ENCODE measurements at places on chromosomes 7 and 10. TPM values are rescaled to one million over a fixed set of nuclear protein-coding genes. Genes with fewer than 3 reads are reported as not detected.

DNA sequence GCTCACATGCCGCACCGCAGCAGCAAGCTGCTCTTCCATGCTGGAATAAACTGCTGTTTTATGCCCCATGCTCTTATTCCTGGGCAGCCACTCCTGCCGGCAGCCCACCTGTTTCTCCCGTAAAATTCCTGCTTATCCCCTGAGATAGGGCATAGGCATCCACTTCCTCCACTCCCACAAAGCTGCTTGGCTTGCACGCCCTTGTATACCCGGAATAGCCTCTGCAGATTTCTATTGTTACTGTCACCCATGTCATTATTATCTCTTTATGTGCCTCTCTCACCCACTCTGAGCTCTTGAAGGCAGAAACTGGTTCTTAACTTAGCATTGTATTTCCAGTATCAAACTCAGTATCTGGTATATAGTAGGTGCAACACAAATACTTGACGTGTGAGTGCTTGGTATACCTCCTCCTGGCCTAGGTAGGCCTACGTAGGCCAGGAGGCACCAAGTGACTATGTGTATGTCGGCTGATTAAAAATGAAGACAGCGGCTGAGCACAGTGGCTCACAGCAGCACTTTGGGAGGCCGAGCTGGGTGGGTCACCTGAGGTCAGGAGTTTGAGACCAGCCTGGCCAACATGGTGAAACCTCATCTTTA lies 193.4 kb downstream of the CCDC3 start:
- no peak overlapping the region for H3K4me3 ChIP-seq
- no peak for ATAC-seq
- peak overlapping the region; percentile 22 for H3K27ac ChIP-seq
- H3K4me1 ChIP-seq = peaks cover 6% of the 10 kb centered on the region

GRCh38 chr10:94075506-94075905 lies 81.8 kb downstream of the PLCE1 start:
- no peak for ATAC-seq
- H3K4me3 ChIP-seq = no peak overlapping the region
- H3K36me3 ChIP-seq = no peaks in the 10 kb centered on the region
- H3K4me1 ChIP-seq = no peaks in the 10 kb centered on the region

GRCh38 chr10:114389426-114389825 lies 14.9 kb downstream of the AFAP1L2 start:
- H3K4me1 ChIP-seq = peaks cover 7% of the 10 kb centered on the region
- ATAC-seq = no peak
- H3K27me3 ChIP-seq = peaks cover 25% of the 10 kb centered on the region
- H3K36me3 ChIP-seq = no peaks in the 10 kb centered on the region
- no peak overlapping the region for H3K27ac ChIP-seq

The NOS3 gene
- total RNA-seq = 12.1 TPM

- no peak overlapping the region for H3K4me3 ChIP-seq
- H3K36me3 ChIP-seq = peaks cover 14% of the 10 kb centered on the region
- ATAC-seq = no peak
- H3K27ac ChIP-seq = no peak overlapping the region
- H3K4me1 ChIP-seq = peaks cover 13% of the 10 kb centered on the region
Observed at GRCh38 chr7:157001920-157002818, 8.3 kb downstream of the MNX1 start.

GRCh38 chr10:59279476-59279875 lies 82.9 kb downstream of the FAM13C start:
- no peak overlapping the region for H3K4me3 ChIP-seq
- no peak for ATAC-seq
- H3K27ac ChIP-seq = no peak overlapping the region
- H3K4me1 ChIP-seq = no peaks in the 10 kb centered on the region
- H3K36me3 ChIP-seq = no peaks in the 10 kb centered on the region

The CAPZA2 gene
- 108 TPM for total RNA-seq

The CYP51A1 gene
- 40.3 TPM for total RNA-seq

GRCh38 chr7:150947761-150948651 lies 30.1 kb downstream of the KCNH2 start:
- H3K4me3 ChIP-seq = no peak overlapping the region
- no peak overlapping the region for H3K27ac ChIP-seq
- H3K27me3 ChIP-seq = no peaks in the 10 kb centered on the region
- no peaks in the 10 kb centered on the region for H3K36me3 ChIP-seq
- H3K4me1 ChIP-seq = no peaks in the 10 kb centered on the region
- no peak for ATAC-seq

GRCh38 chr7:128266883-128267594 lies 26.0 kb downstream of the LEP start:
- no peaks in the 10 kb centered on the region for H3K4me1 ChIP-seq
- H3K27me3 ChIP-seq = peaks cover 29% of the 10 kb centered on the region
- no peak overlapping the region for H3K27ac ChIP-seq
- ATAC-seq = no peak

- no peaks in the 10 kb centered on the region for H3K36me3 ChIP-seq
- peaks cover 13% of the 10 kb centered on the region for H3K27me3 ChIP-seq
- no peaks in the 10 kb centered on the region for H3K4me1 ChIP-seq
- ATAC-seq = no peak
- no peak overlapping the region for H3K27ac ChIP-seq
Observed at GRCh38 chr7:30935569-30935877, 23.9 kb downstream of the AQP1 start.

DNA sequence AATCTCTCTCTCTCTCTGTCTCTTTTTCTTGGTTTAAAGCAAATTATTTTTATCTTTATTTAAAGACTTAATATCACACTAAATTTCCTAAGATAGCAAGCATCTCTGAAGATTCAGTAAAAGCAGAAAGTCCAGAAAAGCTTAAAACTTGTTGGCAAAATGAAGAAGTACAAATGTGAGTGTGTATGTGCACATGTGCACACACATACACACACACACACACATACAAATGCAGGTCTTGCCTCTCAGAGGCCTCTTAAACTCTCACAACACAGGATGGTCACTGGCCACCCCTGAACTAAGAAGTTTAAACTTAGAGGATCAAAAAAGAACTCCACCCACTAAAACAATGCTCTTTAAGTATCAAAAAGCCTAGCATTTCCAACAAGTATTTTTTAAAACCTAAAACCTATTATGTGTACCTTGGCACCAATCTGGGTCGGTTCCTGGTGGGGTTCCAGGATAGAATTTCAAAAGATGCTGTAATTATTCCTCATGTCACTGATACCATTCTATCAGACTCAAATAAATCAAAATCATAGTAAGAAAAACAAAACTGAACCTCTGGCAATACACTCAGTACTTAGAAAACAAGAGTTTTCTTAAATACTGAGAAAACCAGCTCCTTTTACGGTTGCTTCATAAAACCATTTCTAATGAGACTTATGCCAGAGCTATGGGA lies 55.0 kb downstream of the SORBS1 start:
- no peak for ATAC-seq
- H3K4me1 ChIP-seq = no peaks in the 10 kb centered on the region
- no peak overlapping the region for H3K27ac ChIP-seq
- H3K4me3 ChIP-seq = no peak overlapping the region
- peaks cover 3% of the 10 kb centered on the region for H3K27me3 ChIP-seq

The GPER1 gene
- 1.1 TPM for total RNA-seq

The PTPN20 gene
- total RNA-seq = 0.22 TPM

- H3K36me3 ChIP-seq = peaks cover 20% of the 10 kb centered on the region
- peaks cover 10% of the 10 kb centered on the region for H3K4me1 ChIP-seq
- no peaks in the 10 kb centered on the region for H3K27me3 ChIP-seq
- peak overlapping the region; percentile 52 for H3K4me3 ChIP-seq
- peak; percentile 61 for ATAC-seq
- H3K27ac ChIP-seq = peak overlapping the region; percentile 98
Observed at GRCh38 chr10:132363921-132364593, 32.1 kb downstream of the LRRC27 start.

- H3K36me3 ChIP-seq = no peaks in the 10 kb centered on the region
- peaks cover 5% of the 10 kb centered on the region for H3K27me3 ChIP-seq
- ATAC-seq = peak; percentile 92
- peaks cover 4% of the 10 kb centered on the region for H3K4me1 ChIP-seq
Observed at GRCh38 chr10:30736685-30737232, 107.2 kb upstream of the LYZL2 start.

The PKD2L1 gene
- 0.30 TPM for total RNA-seq

- H3K27ac ChIP-seq = no peak overlapping the region
- H3K27me3 ChIP-seq = peaks cover 32% of the 10 kb centered on the region
- H3K36me3 ChIP-seq = no peaks in the 10 kb centered on the region
- H3K4me1 ChIP-seq = no peaks in the 10 kb centered on the region
- peak overlapping the region; percentile 68 for H3K4me3 ChIP-seq
- no peak for ATAC-seq
Observed at GRCh38 chr7:131555552-131556052, 826 bp downstream of the PODXL start.

The CYP2C9 gene
- not detected for total RNA-seq

DNA sequence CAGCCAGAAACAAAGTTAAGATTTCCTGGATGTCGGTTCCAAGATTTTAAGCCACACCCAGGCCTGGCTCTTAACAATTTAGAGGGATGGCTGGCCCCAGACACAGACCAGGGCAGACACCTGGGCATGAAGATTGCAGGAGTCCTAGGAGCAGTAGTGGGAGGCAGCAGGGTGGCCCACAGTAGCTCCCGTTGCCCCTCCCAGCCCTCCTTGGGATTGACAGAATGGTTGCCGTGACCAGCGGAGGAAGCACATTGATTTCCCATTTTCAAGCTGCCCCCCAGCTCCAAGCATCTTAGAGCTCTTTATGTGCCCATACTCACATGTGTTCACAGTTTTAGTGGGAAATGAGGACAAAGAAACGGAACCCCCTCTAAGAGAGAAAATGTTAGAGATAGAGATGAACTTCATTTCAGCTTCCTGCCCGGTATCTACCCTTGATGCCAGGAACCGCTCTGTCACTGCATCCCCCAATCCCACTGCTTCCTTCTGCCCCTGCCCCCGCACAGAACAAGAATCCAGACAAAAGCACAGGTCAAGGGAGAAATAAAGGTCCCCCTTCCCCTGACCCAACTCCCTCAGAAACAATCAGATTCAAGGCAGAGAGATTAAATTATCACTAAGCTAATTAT lies 101.1 kb downstream of the PLXNA4 start:
- H3K4me1 ChIP-seq = peaks cover 18% of the 10 kb centered on the region
- no peak overlapping the region for H3K4me3 ChIP-seq
- H3K36me3 ChIP-seq = no peaks in the 10 kb centered on the region
- no peak for ATAC-seq
- no peak overlapping the region for H3K27ac ChIP-seq

- no peak overlapping the region for H3K4me3 ChIP-seq
- ATAC-seq = peak; percentile 56
- H3K27me3 ChIP-seq = no peaks in the 10 kb centered on the region
- no peaks in the 10 kb centered on the region for H3K4me1 ChIP-seq
Observed at GRCh38 chr10:11354823-11355222, 256.6 kb downstream of the USP6NL start.

DNA sequence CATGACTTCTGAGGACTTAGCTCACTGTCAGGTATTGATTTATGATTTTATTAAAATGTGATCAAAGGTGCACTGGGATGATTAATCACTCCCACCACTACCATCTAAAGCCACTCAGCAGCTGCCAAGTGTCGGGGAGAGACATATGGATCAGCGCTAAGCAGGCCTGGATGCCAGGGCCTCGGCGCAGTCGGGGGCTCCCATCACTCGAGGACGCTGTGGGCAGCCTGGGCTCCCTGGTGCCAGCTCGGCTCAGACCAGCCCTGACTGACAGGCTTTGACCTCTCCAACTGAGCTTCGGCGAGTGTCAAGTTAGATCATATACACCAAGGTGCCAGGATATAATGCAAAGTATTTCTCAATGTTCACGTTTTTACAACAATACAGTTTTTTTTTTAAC lies 267.7 kb downstream of the ACTR3B start:
- no peaks in the 10 kb centered on the region for H3K36me3 ChIP-seq
- H3K27me3 ChIP-seq = peaks cover 2% of the 10 kb centered on the region
- no peak overlapping the region for H3K27ac ChIP-seq

DNA sequence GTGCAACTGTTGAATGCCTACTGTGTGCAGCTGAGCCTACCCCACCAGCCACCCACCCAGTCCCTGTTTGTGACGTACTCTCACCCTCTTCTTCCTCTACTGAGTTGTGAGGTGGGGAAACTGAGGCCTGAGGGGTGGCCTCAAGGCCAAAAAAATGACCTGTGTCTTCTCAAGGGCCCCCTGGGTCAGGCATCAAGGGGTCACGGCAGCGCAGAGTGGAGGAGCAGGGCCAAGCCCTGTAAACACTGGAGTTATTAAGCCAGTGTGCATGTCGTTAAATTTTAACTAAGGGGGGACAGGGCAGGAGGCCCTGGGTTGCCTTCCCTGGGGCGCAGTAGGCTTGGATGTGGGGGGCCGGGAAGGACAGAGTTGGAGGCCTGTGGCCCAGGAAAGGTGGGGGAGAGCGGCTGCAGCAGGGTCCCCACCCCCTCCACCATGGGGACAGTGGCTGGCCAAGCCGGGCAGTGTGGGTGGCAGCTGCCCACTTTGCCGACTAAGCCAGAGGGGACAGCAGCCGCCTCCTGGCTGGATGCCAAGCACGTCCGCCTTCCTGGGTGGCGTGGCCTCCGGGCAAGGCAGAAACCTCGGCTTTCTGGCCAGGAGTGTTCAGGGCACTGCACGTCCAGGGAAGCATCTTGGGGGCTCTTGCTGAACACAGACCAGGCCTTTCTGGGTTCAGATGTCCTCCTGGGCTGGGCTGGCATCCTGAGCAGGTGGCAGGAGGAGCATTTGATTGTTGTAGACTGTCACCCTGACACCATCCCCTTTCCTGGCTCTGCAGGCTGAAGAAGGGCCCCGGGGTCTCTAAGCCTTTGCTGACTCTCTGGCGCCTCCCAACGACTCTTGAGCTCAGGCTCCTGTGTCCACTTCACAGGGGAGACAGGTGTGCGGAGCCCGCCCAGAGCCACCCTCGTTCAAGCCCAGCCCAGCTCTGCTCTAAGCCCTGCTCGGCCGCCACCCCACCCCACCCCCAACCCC lies 1.9 kb downstream of the SLC29A4 start:
- H3K27ac ChIP-seq = no peak overlapping the region
- H3K4me3 ChIP-seq = no peak overlapping the region
- no peaks in the 10 kb centered on the region for H3K36me3 ChIP-seq

- H3K4me1 ChIP-seq = peaks cover 22% of the 10 kb centered on the region
- no peak overlapping the region for H3K4me3 ChIP-seq
- ATAC-seq = no peak
Observed at GRCh38 chr7:43873300-43873699, 4.0 kb upstream of the MRPS24 start.

The VAX1 gene
- not detected for total RNA-seq

DNA sequence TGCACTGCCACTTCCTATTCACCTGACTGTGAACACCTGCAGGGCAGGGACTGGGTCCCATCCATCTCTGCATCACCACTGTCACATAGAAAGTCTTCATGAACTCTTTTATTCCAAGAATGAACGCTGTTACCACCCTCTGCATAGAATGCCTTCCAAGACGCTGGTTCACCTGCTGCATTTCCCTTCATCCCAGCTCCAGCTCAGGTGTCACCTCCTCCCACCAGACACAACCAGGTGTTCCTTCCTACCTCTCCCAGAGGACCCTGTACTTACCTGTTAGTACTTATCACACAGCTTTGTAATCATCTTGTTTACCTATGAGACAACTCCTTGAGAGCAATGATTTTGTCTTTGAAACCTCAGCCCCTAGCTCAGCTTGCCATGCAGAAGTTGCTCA lies 31.1 kb downstream of the SORBS1 start:
- H3K36me3 ChIP-seq = no peaks in the 10 kb centered on the region
- H3K4me3 ChIP-seq = no peak overlapping the region
- ATAC-seq = no peak
- H3K27ac ChIP-seq = peak overlapping the region; percentile 1
- H3K27me3 ChIP-seq = peaks cover 12% of the 10 kb centered on the region

GRCh38 chr7:24192053-24192452 lies 91.9 kb upstream of the NPY start:
- no peak overlapping the region for H3K4me3 ChIP-seq
- ATAC-seq = no peak
- no peaks in the 10 kb centered on the region for H3K4me1 ChIP-seq
- H3K36me3 ChIP-seq = no peaks in the 10 kb centered on the region

The FGFR2 gene
- total RNA-seq = not detected
